Mononuclear cell (primary cell): ENCODE measurements at places on chromosomes 2 and 18. TPM values are rescaled to one million over a fixed set of nuclear protein-coding genes. Genes with fewer than 3 reads are reported as not detected.

The GRHL1 gene
- 3.9 TPM for total RNA-seq

The LYG1 gene
- 0.52 TPM for total RNA-seq

The DYNAP gene
- not detected for total RNA-seq

The LIPG gene
- total RNA-seq = not detected

The LDAH gene
- 5.2 TPM for total RNA-seq

The SPR gene
- total RNA-seq = 1.2 TPM

The CRYGC gene
- total RNA-seq = not detected

The COL3A1 gene
- total RNA-seq = 0.42 TPM

The PLGLB2 gene
- total RNA-seq = 0.52 TPM

The CD28 gene
- total RNA-seq = 85.3 TPM

The PFN4 gene
- total RNA-seq = not detected

The ALLC gene
- not detected for total RNA-seq

The IL1R1 gene
- 2.6 TPM for total RNA-seq

The SKOR2 gene
- total RNA-seq = not detected

The ZNF521 gene
- total RNA-seq = 1.0 TPM

The RAMP1 gene
- total RNA-seq = 2.1 TPM

The UBXN4 gene
- total RNA-seq = 106 TPM

The TEX261 gene
- 16.7 TPM for total RNA-seq

The UGT1A4 gene
- not detected for total RNA-seq

The UGT1A9 gene
- total RNA-seq = not detected

The CFAP210 gene
- 0.10 TPM for total RNA-seq

The IGFBP5 gene
- 0.21 TPM for total RNA-seq

The MAPK4 gene
- not detected for total RNA-seq

The ARHGAP15 gene
- total RNA-seq = 334 TPM

The EPB41L5 gene
- total RNA-seq = 7.1 TPM

The NT5DC4 gene
- total RNA-seq = not detected

The SERPINB10 gene
- total RNA-seq = 5.7 TPM

The AQP12A gene
- total RNA-seq = not detected

The SPP2 gene
- not detected for total RNA-seq

The CCDC141 gene
- total RNA-seq = 33.9 TPM

The CTAGE1 gene
- total RNA-seq = 0.10 TPM
